CD8-positive, alpha-beta memory T cell (primary cell): ENCODE measurements at places on chromosomes 5 and 9.

- no peaks in the 10 kb centered on the region for H3K4me1 ChIP-seq
- no peak for DNase-seq
- H3K27ac ChIP-seq, result no peak within 1 kb of the TSS
- H3K36me3 ChIP-seq, result no peaks in the 10 kb centered on the region
- H3K27me3 ChIP-seq, result no peaks in the 10 kb centered on the region
Measured at GRCh38 chr5:140868721-140869554, at the start of gene PCDHA11. Gene PCDHA11, plus strand, starts transcription at chr5:140868957. Its CDS starts 147 bp downstream, at chr5:140869104.

- no peak overlapping the region for H3K4me3 ChIP-seq
- peaks cover 29% of the 10 kb centered on the region for H3K4me1 ChIP-seq
- H3K27me3 ChIP-seq, result peaks cover 12% of the 10 kb centered on the region
- H3K27ac ChIP-seq, result no peak overlapping the region
Measured at GRCh38 chr9:132485393-132485792, 75.4 kb downstream of the CFAP77 start.

DNA sequence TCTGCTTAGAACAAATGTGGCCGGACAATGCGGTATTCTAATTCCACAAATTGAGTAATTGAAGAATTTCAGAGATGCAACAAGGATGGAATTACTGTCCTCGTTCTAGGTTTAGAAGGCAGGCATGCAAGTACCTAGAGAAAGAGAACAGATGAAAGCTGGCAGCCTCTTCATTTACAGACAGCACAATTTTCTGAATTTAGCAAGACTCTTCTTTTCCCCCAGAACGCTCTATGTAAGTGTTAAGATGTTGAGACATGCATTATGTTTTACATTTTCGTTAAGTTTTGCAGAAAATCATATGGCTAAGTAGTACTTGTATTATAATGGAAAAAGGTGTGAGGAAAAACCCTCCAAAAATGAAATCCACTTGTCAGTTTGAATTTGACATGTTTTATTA, 259.5 kb upstream of the ARRDC3 start:
- no peaks in the 10 kb centered on the region for H3K27me3 ChIP-seq
- no peak overlapping the region for H3K27ac ChIP-seq
- no peaks in the 10 kb centered on the region for H3K4me1 ChIP-seq

GRCh38 chr9:73743826-73744225, 592.2 kb downstream of the ANXA1 start:
- no peak for DNase-seq
- no peak overlapping the region for H3K27ac ChIP-seq
- H3K27me3 ChIP-seq, result no peaks in the 10 kb centered on the region
- no peaks in the 10 kb centered on the region for H3K4me1 ChIP-seq

- H3K4me1 ChIP-seq, result no peaks in the 10 kb centered on the region
- H3K36me3 ChIP-seq, result no peaks in the 10 kb centered on the region
- H3K27ac ChIP-seq, result no peak overlapping the region
Measured at GRCh38 chr9:134433101-134433500, 106.8 kb downstream of the RXRA start.

DNA sequence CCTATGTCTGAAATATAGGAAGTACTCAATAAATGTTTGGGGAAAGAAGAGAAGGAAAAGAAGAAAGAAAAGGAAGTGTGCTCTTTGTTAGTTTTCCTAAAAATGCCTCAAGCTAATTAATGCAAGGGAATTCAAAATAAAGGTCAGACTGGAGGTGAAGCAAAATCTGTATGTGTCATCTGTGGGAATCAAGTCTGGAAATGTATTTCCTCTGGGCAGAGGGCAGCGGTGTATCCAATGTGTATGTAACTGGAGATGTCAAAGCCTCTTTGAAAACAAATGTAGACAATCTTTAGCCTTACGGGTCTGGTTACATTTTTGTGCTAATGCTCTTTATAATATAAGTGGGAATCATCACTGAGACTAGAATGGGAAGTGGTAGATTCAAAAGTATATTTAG, 471.4 kb downstream of the MAN2A1 start:
- no peak for DNase-seq
- H3K4me1 ChIP-seq, result no peaks in the 10 kb centered on the region
- H3K4me3 ChIP-seq, result no peak overlapping the region
- H3K27ac ChIP-seq, result no peak overlapping the region
- no peaks in the 10 kb centered on the region for H3K27me3 ChIP-seq

DNA sequence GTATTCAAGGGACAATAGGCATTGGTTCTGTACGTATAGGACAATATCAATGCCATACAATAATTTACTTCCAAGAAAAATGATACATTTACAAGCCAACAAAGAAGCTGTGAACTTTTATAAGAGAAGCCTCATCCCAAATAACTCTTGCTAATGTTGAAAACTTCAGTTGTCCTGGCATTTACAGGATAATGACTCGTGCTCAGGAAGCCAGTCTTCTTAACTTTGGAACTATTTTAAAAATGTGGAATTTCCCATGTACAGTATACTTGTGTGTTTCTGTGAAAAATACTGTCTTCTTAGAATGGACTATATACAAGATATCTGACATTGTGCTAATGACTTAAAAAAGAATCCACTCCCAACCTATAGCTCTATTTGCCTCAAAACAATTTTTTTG, 1479.3 kb upstream of the CDH9 start:
- H3K27ac ChIP-seq, result no peak overlapping the region
- H3K27me3 ChIP-seq, result no peaks in the 10 kb centered on the region
- no peaks in the 10 kb centered on the region for H3K36me3 ChIP-seq

DNA sequence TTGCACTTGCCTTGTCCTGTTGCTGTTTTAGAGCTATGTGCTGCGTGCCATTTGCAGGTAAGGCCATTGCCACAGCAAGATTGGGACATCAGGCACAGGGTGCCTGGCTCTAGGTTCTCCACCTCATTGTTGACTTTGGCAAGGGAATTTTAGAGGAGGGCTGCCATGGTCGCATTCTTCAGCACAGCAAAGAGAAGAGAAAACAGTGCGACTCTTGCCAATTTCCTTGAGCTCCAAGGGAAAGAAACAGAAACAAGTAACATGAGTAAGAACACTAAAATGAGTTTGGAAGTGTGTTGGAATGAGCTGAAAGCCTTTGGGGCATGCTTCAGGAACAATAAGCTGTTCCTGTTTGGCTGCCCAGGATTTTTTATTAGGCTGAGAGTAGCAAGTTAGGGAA, 188.1 kb upstream of the IL12B start:
- no peaks in the 10 kb centered on the region for H3K36me3 ChIP-seq
- no peak for DNase-seq
- no peak overlapping the region for H3K4me3 ChIP-seq

DNA sequence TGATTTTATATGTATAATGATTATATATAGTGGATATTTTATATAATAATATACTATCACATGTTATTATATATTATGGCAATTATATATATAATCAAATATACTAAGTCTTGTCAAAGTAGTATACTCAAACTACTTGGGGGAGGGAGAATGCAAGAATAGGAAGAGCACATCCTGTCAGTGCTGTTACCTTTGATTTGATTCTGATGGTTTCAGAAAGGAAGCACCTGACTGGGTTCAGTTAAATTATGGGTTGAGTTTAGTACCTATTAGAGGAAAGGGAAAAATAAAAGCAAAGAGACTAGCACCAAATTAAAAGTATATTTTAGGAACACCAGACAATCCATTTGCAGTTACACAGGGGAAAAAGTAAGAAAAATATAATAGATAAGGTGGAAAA, 107.6 kb downstream of the GRIA1 start:
- no peaks in the 10 kb centered on the region for H3K4me1 ChIP-seq
- H3K27ac ChIP-seq, result no peak overlapping the region
- no peak for DNase-seq
- H3K27me3 ChIP-seq, result no peaks in the 10 kb centered on the region

GRCh38 chr9:1233568-1233967, 183.4 kb downstream of the DMRT2 start:
- DNase-seq, result no peak
- no peaks in the 10 kb centered on the region for H3K27me3 ChIP-seq
- H3K27ac ChIP-seq, result no peak overlapping the region
- H3K4me3 ChIP-seq, result no peak overlapping the region
- H3K4me1 ChIP-seq, result no peaks in the 10 kb centered on the region

- no peak for DNase-seq
- H3K36me3 ChIP-seq, result no peaks in the 10 kb centered on the region
Measured at GRCh38 chr5:174829511-174829864, 105.1 kb downstream of the MSX2 start.

- DNase-seq, result no peak
- H3K27me3 ChIP-seq, result no peaks in the 10 kb centered on the region
- no peak overlapping the region for H3K4me3 ChIP-seq
- H3K4me1 ChIP-seq, result no peaks in the 10 kb centered on the region
Measured at GRCh38 chr5:173530547-173530946, 85.9 kb downstream of the BOD1 start.

DNA sequence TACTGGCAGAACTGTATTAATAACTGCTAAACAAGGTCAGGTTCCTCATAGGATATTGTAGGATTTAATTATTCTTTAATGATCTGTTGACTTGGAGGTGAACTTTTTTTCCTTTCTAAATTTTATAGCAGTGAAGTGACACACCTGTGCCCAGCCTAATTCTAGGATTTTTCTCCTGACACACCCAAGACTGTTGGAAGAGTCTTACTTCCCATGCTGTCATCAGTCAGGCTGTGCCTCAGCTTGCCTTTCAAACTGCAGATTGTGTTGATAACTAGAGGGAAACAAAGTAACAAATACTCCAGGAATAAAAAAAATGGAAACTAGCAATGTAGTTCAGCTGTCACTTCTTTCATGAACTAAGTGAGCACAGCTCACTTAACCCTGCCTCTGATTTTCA, 22.0 kb downstream of the OTULIN start:
- peaks cover 43% of the 10 kb centered on the region for H3K36me3 ChIP-seq
- H3K4me1 ChIP-seq, result peaks cover 8% of the 10 kb centered on the region
- no peak overlapping the region for H3K4me3 ChIP-seq
- no peak overlapping the region for H3K27ac ChIP-seq
- no peaks in the 10 kb centered on the region for H3K27me3 ChIP-seq
- no peak for DNase-seq

DNA sequence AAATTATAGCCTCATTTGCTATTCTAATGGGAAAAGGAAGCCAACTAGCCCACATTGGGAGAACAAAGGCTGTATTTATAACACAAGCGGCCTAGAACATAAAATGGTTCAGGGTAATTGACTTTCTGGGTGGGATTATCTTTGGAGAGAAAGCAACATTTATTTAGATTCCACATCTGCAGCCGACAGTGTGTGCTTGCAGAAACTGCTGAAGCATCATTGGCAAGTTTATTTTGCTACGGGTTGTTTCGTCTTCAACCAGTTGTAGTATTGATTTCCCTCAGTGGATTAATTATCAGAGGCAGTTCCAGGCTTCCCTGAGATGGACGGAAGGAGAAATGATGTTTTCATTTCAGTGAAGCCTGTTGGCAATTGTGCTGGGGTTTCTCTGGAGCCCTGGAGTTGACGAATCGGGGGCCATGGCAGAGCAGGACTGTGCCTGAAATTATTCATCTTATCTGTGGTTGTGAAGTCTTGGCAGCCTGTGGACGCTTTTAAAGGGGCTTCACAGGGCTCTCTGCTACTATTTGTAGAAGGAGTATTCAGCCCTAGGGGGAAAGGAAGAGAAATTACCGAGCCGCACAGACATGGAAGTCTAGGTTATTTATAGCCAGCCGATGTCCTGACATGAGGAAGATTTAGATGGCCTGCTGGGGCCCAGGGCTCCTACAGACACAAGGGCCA, 290.6 kb upstream of the IRX4 start:
- H3K4me1 ChIP-seq, result no peaks in the 10 kb centered on the region
- H3K27ac ChIP-seq, result no peak overlapping the region
- DNase-seq, result no peak
- no peaks in the 10 kb centered on the region for H3K27me3 ChIP-seq

DNA sequence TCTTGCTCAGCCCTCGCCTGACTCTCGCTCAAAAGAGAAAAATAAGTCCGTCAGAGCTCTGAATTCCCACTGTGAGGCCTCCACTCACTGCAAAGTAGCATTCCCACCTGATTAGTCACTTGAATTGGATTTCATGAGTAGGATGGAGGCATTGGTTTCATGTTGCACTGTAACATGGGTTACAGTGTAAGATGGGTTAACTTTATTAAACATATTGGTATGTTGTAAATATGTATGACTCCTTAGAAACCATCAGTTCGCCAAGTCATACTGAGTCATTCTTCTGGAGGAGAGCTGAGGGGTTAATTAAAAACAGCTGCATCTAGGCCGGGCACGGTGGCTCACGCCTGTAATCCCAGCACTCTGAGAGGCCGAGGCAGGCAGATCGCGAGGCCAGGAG, 93.8 kb upstream of the BNC2 start:
- H3K4me1 ChIP-seq, result no peaks in the 10 kb centered on the region
- H3K36me3 ChIP-seq, result no peaks in the 10 kb centered on the region
- no peak overlapping the region for H3K27ac ChIP-seq
- DNase-seq, result no peak
- H3K27me3 ChIP-seq, result no peaks in the 10 kb centered on the region

GRCh38 chr5:27700526-27700925, 662.1 kb upstream of the CDH9 start:
- DNase-seq, result no peak
- no peaks in the 10 kb centered on the region for H3K36me3 ChIP-seq
- no peaks in the 10 kb centered on the region for H3K4me1 ChIP-seq
- H3K27me3 ChIP-seq, result no peaks in the 10 kb centered on the region

DNA sequence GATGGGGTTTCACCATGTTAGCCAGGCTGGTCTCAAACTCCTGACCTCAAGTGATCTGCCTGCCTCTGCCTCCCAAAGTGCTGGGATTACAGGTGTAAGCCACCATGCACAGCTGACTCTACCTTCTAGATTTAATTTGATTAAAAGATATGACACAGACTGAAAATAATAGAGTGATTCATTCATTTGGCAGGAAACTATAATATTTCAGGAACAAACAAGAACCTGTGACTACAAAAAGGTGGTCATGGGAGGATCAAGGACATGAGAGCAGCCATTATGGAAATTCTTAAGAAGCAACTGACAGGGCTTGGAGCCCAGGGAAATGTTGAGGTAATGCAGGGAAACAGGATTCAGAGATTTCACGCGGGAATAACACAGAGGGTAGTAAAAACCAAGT, 265.5 kb upstream of the DAP start:
- H3K27ac ChIP-seq, result no peak overlapping the region
- no peak for DNase-seq
- no peaks in the 10 kb centered on the region for H3K27me3 ChIP-seq
- no peaks in the 10 kb centered on the region for H3K4me1 ChIP-seq
- no peak overlapping the region for H3K4me3 ChIP-seq

- no peak overlapping the region for H3K27ac ChIP-seq
- peaks cover 15% of the 10 kb centered on the region for H3K36me3 ChIP-seq
- no peak overlapping the region for H3K4me3 ChIP-seq
- peaks cover 1% of the 10 kb centered on the region for H3K4me1 ChIP-seq
- no peak for DNase-seq
- H3K27me3 ChIP-seq, result no peaks in the 10 kb centered on the region
Measured at GRCh38 chr5:123414974-123415373, 8.2 kb downstream of the CEP120 start.

- no peak overlapping the region for H3K4me3 ChIP-seq
- H3K4me1 ChIP-seq, result no peaks in the 10 kb centered on the region
- H3K36me3 ChIP-seq, result no peaks in the 10 kb centered on the region
- H3K27ac ChIP-seq, result no peak overlapping the region
Measured at GRCh38 chr9:12065050-12065449, 628.1 kb upstream of the TYRP1 start.

GRCh38 chr5:145942201-145942600, 5.8 kb downstream of the SH3RF2 start:
- no peaks in the 10 kb centered on the region for H3K4me1 ChIP-seq
- no peaks in the 10 kb centered on the region for H3K27me3 ChIP-seq
- H3K4me3 ChIP-seq, result no peak overlapping the region
- no peak overlapping the region for H3K27ac ChIP-seq
- no peaks in the 10 kb centered on the region for H3K36me3 ChIP-seq
